AG04449 (cell line): ENCODE measurements at places on chromosomes 7 and 10.

DNA sequence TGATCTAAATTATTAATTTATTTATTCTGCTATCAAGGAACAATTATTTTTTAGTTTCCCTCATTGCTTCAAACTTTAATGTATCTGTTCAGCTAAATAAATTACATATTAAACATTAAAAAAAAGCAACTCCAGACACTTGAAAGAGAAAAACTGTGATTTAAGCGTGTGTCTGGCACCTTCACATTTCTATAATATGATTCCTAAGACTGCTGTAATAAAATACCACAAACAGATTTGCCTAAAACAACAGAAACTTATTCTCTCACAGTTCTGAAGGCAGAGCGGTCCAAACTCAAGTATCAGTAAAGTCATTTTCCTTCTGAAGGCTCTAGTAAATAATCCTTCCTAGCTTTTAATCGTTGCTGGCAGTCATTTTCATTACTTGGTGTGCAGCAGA lies 580.4 kb upstream of the KCND2 start:
- DNase-seq: no peak

- no peak for DNase-seq
These were observed 248.5 kb downstream of the BUB3 start for GRCh38 chr10:123402656-123403055.

GRCh38 chr10:126083009-126083408 lies 186.6 kb downstream of the FANK1 start:
- DNase-seq: no peak

DNA sequence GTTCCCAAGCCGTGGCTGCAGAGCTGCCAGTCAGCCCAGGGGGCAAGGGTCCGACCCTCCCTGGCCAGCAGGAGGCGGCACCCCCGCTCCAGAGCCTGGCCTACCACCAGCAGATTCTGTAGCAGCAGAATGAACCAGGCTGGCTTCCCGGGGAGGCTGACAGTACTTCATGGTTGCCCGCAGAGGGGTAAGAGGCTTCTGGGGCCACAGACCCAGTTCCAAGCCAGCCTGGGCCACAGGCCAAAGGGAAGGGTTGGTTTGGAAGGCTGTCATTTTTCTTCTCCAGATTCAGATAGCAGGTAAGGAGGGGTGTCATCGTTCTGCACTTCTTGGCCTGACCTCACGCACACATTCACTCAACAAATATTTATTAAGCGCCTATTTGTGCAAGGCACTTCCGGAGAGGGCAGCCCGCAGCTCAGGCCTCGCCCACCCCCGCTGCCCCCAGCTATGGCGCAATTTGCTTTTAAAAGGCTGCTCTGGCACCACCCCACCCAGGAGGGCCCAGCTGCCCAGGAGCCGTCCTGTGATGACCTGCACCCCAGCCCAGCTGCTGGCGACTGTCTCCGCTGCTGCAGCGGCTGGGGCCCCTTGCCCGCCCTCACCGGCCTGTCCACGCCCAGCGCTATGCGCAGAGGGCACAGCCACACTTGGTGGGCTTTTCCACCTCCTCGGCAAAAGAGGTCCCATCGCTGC lies 168.5 kb downstream of the LCOR start:
- no peak for DNase-seq

DNA sequence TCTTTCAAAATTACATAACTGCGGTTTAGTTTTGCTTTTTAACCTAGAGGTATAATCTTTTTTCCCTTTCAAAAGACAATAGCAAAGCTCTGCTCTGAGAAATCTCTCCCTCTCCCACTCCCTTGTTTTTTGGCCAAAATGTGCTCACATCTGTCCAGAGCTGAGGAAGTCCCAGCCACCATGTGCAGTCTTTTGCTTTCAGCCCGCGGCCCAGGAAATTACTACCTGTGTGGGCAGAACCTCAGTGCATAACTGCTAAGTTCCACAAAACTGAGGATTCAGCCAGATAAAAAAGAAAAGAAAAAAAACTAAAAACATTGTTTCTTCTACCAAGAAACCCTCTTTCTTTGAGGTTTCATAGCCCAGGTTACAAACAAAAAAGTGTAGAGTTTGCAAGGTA lies 115.0 kb upstream of the HGF start:
- no peak for DNase-seq

GRCh38 chr10:99325281-99325680 lies 3.9 kb upstream of the CNNM1 start:
- no peak for DNase-seq

DNA sequence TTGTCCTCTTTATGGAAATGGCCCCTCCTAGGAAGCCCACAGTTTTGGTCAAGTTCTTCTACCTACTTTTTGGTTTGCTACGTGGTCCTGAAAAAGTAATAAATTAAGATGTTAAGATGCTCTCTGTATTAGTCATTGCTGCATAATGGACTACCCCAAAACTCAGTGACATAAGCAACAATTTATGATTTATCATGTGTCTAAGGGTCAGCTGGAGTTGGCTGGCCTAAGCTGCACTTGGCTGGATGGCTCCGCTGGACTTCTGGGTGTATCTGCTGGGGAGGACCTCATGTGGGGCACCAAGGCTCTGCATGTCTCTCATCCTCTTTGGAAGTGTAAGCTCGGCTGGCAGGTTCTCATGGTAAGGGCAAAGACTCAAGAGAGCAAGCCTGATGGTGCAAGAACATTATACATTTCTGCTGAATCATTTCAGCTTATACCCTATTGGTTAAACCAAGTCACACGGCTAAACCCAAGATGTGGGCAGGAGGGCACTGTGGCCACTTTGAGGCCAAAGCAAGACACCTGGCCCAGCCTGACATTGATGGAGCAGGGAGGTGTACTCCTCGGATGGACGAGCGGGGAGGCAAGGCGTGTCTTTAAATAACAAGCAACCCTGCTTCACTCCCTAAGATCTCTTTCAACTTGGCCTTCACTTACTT lies 47.7 kb downstream of the TBXAS1 start:
- no peak for DNase-seq

DNA sequence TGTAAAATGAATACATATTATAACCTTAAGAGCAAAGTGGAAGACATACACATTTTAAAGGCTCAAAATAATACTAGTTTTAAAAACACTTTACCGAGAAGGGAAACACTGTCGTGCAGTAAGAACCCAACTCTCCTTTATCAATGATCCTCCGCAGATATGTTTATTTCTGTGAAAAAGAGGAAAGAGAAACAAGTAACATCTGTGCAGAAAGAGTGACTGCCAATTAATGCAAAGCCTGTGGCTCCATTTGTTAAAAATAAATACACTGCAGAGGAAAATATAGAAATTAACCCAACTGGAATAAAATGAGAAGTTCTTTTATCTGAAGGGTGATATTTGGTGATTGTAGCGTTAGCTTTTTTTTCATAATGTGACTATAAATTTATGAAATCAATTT lies 62.7 kb downstream of the HGF start:
- no peak for DNase-seq
